Osteocyte (in vitro differentiated cells): ENCODE measurements at places on chromosomes 1 and 21. TPM values are rescaled to one million over a fixed set of nuclear protein-coding genes. Genes with fewer than 3 reads are reported as not detected.
A peak's percentile ranks its signal among the peaks of the same experiment; 100 is the strongest.

Gene CASQ2
- total RNA-seq: not detected in 2 replicates

GRCh38 chr1:159981351-159982055 lies 27.5 kb upstream of the SLAMF9 start:
- DNase-seq: peak; percentile 68

Gene WRAP73
- total RNA-seq: 20.1 and 20.5 TPM in 2 replicates

Gene KDF1
- not detected in 2 replicates for total RNA-seq

DNA sequence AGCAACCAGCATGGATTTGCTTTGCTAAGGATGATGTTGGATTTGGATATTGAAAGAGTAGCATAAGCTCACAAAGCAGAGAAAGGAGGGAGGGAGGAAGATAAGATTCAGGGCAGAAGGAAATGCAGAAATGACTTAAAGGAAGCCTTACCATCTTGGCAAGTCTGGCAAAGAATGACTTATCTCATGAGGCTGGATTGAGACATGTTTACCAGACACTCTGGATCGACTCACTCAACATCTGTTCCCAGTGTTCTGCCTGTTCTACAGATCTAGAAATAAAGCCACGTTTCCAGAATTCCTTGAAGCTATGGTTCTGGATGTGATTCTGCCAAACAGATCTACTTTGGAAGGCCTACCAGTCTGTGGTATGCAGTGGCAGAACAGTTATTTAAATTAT lies 38.8 kb upstream of the CTBS start:
- no peak for DNase-seq

Gene LRRC39
- 0.60 and 0.73 TPM in 2 replicates for total RNA-seq

Gene C1orf159
- total RNA-seq: 16.9 and 17.9 TPM in 2 replicates

DNA sequence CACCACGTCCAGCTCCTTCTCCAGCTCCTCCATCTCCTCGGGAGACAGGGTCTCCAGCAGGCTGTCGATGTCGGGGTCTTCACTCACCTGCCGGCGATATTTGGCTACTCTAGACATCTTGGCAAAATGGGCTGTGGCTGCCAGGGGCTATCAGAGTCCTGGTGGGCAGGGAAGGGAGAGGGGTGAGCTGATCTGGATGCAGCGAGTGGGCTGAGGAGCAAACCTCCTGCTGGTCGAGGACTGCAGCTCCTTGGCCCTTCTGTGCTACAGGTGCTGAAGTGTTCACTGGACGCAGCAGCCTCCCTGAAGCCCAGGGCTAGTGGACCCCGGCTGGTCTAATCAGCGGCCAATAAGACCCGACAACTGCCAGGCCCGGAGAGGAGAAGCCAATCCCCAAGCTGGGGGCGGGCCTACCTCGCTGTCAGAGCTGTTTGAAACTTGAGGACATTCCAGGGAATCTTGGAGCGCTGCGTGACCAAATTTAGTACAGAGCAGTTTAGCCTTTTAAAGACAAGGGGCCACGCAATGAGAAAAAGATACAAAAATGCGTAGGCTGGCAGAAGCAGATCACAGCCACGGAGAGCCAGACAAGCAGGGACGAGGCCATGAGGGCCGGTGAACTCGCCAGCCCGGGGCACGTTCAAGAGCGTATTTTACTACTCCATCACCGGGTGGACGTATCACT lies at the start of gene LMOD1:
TSS of gene LMOD1 (minus strand) at position 325 of the 685 bp plus-strand sequence. CDS start at position 117, 208 bp downstream.
- DNase-seq: peak; percentile 92

Gene KRTAP21-2
- not detected in 2 replicates for total RNA-seq

Gene C1QB
- not detected in 2 replicates for total RNA-seq

Gene FCRL4
- not detected in 2 replicates for total RNA-seq

- DNase-seq: no peak
Measured at GRCh38 chr1:44830900-44831304, 12.2 kb downstream of the PTCH2 start.

Gene ANGPTL1
- total RNA-seq: 0.43 and 0.57 TPM in 2 replicates

GRCh38 chr1:84672080-84672854 lies 18.0 kb downstream of the SSX2IP start:
- no peak for DNase-seq

Gene TTC34
- 1.4 and 1.7 TPM in 2 replicates for total RNA-seq

DNA sequence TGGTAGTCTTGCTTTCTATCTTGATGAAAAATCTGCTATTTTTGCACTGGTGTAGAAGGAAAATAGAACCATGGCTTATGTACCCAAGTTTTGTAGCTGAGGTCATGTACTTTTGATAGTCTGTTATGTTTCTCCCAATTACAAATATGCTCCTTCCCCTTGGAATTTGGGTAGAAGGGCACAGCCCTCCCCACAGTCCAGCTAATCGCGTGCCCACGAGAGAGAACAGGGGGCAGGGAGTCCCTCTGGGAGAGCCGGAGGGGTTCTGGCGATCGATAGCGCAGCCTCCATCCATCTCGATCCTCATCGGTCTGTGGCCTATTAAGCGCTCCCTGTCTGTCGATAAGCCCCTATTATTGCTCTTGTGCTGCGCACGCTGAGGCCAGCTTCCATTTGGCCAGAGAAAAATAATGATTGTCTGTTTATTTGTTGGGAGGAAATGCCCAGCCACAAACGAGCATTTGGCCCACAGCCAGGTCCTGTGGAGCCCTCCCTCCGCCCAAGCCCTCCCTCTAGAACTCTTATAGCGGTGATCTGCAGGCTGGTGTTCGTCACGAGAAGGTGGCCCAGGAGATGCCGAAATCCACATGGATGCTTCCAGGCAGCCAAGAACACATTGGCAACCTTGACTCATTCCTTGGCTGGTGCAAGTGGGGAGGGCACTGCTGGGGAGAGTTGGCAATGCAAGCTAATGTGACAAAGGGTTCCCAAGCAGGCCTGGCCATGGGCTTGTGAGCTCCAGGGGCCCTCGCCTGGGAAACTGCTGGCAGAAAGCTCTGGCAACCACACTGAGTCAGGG lies 134.7 kb upstream of the TNR start:
- DNase-seq: no peak

Gene CD52
- total RNA-seq: not detected in 2 replicates

GRCh38 chr1:29441916-29442668 lies 205.8 kb downstream of the PTPRU start:
- DNase-seq: peak; percentile 71

DNA sequence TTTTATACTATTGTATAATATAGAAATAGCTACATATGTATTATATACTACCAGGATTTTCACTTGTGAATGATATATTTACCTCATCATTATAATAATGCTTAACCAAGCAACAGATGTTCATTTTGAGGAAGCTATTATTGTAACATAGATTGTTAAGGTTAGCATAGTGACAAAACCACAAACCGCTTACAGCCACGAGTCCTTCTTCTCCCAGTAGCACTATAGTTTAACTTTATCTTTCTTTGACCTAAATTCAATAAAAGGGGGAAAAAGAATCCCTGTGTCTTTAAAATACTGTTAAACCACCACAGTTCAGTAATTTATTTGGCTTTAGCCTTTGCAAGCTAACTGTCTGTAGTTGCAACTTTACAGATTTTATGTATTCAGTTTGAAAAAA lies 1039.4 kb upstream of the B3GALT2 start:
- no peak for DNase-seq

DNA sequence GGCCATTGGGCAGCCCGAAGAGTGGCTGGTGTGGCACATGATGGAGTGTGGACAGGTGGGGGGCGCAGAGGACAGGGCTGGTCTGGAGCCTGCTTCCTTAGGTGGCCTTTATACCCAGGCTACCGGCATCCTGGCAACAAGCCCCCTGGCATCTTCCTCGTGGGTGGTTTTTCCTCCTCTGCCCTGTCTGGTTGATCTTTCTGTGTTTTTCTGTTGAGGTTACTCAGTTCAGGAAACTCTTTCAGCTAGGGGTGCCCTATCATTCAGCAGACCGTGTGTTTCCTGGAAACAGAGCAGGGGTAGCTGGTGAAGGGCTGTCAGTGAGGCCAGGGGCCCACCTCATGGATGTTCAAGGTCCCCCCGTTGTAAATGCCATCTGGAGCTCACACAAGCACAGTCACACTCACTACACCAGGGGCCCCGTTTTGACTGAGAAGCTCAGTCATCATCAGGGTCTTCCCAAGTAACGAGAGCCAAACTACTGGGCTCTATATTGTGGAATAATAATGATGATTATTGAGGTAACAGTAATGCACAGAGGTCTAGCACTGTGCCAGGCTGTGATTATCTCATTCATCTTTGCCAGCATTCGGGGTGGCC lies at the start of gene KRTAP12-4:
TSS of gene KRTAP12-4 (minus strand) at position 84 of the 600 bp plus-strand sequence. CDS start at position 39, 45 bp downstream.
- peak; percentile 60 for DNase-seq

DNA sequence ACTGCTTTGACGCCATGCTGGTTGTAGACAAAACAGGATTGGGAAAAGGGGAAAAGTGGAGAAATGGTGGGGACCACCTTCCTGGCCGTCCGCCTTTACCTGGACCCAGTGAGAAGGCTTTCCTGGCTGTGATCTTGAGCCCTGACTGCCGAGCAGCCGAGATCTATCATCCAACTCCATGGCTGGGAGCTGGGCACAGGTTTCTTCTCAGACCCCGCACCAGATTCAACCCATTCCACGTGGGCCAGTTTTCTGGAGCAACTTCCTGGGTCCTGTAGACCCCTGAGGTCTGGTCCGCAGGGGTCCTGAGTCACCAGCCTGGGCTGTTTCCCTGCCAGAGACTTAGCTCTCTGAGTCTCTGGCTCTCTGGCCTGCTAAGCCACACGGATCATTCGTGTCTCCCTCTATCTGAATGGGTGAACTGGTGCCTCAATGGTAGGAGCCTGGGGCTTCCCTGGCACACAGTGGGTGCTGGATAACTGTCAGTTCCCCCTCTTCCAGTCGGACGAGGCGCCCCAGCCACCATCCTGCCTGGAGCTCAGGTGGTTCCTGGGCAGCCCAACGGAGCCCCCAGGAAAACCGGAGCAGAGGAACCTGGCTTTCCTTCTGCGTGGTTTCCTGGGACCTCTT lies 4.5 kb upstream of the NPHP4 start:
- no peak for DNase-seq

DNA sequence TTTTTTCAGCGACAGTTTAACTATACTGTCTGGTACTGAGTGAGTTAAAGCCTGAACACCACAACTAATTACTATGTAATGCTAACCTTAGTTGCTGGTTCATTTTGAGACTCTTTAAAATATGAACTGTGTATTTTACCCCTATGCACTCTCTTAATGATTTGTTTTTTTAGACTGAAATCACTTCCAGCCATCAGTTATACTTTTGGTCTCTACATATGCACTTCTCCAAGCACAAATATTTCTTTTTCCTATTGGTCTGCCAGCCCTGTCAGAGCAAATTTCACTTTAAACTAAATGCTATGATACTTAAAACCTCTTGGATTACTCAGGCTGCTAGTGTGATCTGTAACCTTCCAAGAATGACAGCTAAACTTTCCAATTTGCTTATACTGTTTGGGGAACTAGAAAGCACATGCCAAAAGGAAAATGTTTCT lies 38.1 kb upstream of the SCYL3 start:
- DNase-seq: no peak

- DNase-seq: no peak
Measured at GRCh38 chr1:170663404-170664092, 383 bp upstream of the PRRX1 start.

- DNase-seq: no peak
Measured at GRCh38 chr21:46662765-46663500, 27.5 kb downstream of the PRMT2 start.

GRCh38 chr1:246794048-246794827 lies 70.0 kb downstream of the SCCPDH start:
- DNase-seq: no peak

- no peak for DNase-seq
Measured at GRCh38 chr1:100299521-100300222, 33.7 kb downstream of the RTCA start.

DNA sequence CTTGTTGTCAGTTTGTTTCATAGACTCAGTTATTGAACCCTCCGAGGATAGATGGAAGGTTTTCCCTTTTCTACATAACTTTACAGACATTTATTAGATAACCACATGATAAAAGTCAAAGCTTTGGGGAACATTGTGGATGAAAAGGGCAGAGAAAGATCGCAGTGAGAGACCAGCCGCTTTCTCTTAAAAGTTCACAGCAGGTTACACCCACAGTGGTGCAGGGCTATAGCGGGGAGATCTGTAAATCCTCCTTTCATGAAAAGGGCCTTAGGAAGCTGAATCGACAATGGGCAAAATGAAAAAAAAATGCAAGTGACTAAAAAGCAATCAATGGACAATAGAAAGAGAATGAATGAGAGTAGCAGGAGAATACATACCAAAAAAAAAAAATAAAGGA lies 218.6 kb downstream of the GRIK1 start:
- no peak for DNase-seq

Gene LEMD1
- not detected in 2 replicates for total RNA-seq

DNA sequence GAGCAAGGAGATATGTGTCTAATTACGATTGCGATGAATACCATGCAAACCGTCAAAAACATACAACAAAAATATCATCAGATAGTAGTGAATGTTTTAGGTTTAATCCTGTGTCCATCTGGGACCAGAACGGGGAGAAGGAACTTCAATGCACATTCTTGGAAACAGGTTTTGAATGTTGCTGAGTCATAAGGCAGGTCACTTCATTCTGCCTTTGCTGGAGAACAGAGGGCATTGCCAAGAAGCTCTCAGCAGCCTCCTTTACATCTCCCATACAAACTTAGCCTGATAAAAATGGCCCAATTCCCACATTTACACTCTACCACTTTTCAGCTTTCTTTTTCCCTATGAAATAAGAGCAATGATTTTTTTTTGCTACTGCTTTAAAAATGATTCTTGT lies 78.0 kb upstream of the KCNJ6 start:
- DNase-seq: no peak

- DNase-seq: no peak
Measured at GRCh38 chr1:230047114-230047865, 19.7 kb upstream of the GALNT2 start.

DNA sequence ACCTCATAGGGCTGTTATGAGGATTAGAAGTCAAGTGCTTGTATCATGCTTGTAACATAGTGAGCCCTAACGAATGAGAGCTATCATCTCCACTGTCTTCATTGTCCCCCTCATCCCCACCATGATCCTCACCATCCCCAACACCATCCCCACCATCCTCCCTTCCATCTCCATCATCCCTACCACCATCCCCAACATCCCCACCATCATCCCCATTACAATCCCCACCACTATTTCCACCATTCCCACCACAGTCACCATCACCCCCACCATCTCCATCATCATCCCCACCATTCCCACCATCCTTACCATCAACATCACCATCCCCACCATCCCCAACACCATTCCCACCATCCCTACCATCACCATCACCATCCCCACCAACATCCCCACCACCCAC lies 39.1 kb upstream of the PADI1 start:
- DNase-seq: peak; percentile 17

Gene RAP1GAP
- total RNA-seq: 3.5 and 3.8 TPM in 2 replicates

Gene CBS
- total RNA-seq: 92.1 and 95.5 TPM in 2 replicates

DNA sequence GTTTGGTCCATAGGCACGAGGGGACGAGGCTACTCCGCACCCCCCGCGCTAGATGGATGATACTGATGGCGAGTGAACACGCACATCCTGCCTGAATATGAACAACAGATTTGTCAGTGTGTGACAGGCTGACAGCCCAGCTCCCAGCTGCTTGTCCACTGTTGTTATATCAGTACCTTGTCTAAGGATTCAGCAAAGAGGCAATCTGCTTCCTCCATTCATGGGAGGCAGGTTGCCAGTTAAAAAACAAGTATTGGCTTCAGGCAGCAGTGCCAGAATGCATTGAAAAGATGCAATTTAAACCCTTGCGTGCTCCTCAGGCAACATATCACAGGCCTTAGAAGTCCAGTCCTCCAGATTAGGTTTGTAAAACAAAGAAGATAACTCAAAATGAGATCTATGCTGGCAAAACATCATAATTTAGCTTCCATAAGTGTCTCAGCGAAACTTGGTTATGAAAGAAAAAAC lies 223.3 kb downstream of the GPATCH2 start:
- DNase-seq: no peak
